Activated T-helper 17 cell treated with anti-CD3 and anti-CD28 coated beads, Interleukin-2, amount 50 U/mL, for 72 hours (primary cell): ENCODE measurements at places on chromosomes 4 and X. TPM values are rescaled to one million over a fixed set of nuclear protein-coding genes. Genes with fewer than 3 reads are reported as not detected.

Gene SERPINA7
- total RNA-seq = not detected

Gene LNX1
- total RNA-seq = not detected

Gene TKTL2
- total RNA-seq = not detected

Gene PCDH11X
- not detected for total RNA-seq

Gene SPANXA1
- not detected for total RNA-seq

Gene KCNE5
- 0.19 TPM for total RNA-seq

Gene SSX3
- not detected for total RNA-seq

Gene RPA4
- 0.37 TPM for total RNA-seq

Gene ERAS
- not detected for total RNA-seq

Gene CCSER1
- 0.78 TPM for total RNA-seq

Gene TRIM75
- not detected for total RNA-seq

Gene SULT1E1
- not detected for total RNA-seq

Gene GCNA
- 10.7 TPM for total RNA-seq

Gene CXCL10
- total RNA-seq = 3.3 TPM

Gene ASB9
- total RNA-seq = 3.1 TPM

Gene ZAR1
- not detected for total RNA-seq

Gene TRMT2B
- total RNA-seq = 29.2 TPM

Gene CT47B1
- not detected for total RNA-seq

Gene RBM46
- total RNA-seq = not detected

Gene CLDN22
- total RNA-seq = not detected

Gene KLHL13
- 0.24 TPM for total RNA-seq

Gene WDR17
- 1.3 TPM for total RNA-seq

Gene MAGEC3
- not detected for total RNA-seq

Gene CYLC1
- not detected for total RNA-seq

Gene KIF4A
- total RNA-seq = 30.3 TPM

Gene SMIM10
- total RNA-seq = 1.3 TPM

Gene CXCL9
- total RNA-seq = 0.45 TPM

Gene ATP10D
- total RNA-seq = 5.1 TPM

Gene IL2RG
- total RNA-seq = 698 TPM

Gene DIPK2B
- total RNA-seq = not detected

Gene STK26
- 43.1 TPM for total RNA-seq

Gene GRPR
- total RNA-seq = 0.19 TPM

Gene FAM149A
- 2.4 TPM for total RNA-seq

Gene NUP62CL
- 5.5 TPM for total RNA-seq

Gene GPR143
- not detected for total RNA-seq

Gene RAB39B
- 10.3 TPM for total RNA-seq

Gene ARMCX1
- 0.64 TPM for total RNA-seq

Gene RRH
- 0.78 TPM for total RNA-seq

Gene RHOXF2
- 0.29 TPM for total RNA-seq

Gene H2BW2
- not detected for total RNA-seq

Gene FOXR2
- total RNA-seq = not detected

Gene HS3ST1
- 0.19 TPM for total RNA-seq

Gene PITX2
- total RNA-seq = not detected

Gene FHDC1
- total RNA-seq = 0.32 TPM

Gene XKRX
- 0.34 TPM for total RNA-seq
